Urothelium cell line (cell line): ENCODE measurements at places on chromosomes 1 and 21.

DNA sequence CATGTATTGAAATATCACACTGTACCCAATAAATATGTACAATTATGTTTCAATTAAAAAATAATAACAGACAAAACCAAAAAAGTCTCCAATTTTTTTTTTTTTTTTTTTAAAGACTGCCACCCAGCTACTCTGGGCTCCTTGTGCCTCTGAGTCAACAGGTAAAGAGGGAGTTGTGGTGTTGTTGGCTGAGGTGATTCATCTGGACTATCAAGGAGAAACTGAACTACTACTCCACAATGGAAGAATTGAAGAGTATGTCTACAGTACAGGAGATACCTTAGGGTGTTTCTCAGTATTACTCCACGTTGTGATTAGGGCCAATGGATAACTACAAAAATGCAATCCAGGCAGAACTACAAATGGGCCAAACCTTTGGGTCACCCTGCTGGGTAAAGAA is 67.9 kb downstream of the SCMH1 start:
- peak; percentile 13 for DNase-seq

DNA sequence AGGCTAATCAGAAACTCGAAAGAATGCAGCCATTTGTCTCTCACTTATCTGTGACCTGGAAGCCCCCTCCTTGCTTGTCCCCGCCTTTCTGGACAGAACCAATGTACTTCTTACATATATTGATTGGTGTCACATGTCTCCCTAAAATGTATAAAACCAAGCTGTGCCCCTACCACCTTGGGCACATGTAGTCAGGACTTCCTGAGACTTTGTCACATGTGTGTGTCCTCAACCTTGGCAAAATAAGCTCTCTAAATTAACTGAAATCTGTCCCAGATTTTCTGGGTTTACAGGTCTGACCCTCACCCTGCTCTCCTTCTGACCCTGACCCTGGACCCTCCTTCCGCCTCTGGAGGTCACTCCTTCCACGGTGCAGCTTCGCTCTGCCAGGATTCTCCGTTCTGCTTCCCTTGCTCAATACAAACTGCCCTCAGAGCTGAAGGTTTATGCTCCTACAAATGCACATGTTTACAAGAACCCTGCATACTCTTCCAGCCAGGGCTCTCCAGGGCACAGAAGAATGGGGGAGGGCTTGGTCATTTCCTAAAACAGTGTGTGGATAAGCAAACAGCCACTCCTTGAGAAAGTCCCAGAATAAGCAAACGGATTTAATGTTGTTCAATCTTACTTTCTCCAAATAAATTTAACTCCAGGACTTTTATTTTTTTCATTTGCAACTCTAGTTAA is 160.5 kb downstream of the ACTL8 start:
- DNase-seq, result no peak

- DNase-seq, result no peak
Observed at GRCh38 chr1:219788091-219788490, 140.3 kb downstream of the SLC30A10 start.

- DNase-seq, result no peak
Observed at GRCh38 chr1:28371010-28371377, 1.5 kb downstream of the PHACTR4 start.

- peak; percentile 52 for DNase-seq
Observed at GRCh38 chr1:178037510-178038253, 56.2 kb upstream of the RASAL2 start.

- no peak for DNase-seq
Observed at GRCh38 chr1:190000365-190000872, 477.2 kb downstream of the BRINP3 start.

DNA sequence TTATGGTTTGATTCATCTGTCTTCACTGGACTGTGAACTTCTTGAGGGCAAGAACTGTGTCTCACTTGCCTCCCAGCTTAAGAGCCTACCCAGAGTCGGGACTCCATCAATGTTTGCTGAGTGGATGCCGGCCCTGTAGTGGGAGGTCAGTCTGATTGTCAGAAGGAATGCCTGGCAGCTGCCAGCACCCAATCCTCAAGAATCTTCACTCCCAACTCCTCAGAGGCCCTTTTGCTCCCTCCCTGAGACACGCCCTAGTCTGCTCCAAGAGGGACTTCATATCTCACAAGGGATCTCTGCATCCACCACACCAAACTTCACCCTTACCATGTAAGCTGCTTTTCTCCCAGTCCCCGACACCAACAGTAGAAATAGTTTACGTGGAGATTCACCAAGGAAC is 15.2 kb upstream of the KDM4A start:
- no peak for DNase-seq

DNA sequence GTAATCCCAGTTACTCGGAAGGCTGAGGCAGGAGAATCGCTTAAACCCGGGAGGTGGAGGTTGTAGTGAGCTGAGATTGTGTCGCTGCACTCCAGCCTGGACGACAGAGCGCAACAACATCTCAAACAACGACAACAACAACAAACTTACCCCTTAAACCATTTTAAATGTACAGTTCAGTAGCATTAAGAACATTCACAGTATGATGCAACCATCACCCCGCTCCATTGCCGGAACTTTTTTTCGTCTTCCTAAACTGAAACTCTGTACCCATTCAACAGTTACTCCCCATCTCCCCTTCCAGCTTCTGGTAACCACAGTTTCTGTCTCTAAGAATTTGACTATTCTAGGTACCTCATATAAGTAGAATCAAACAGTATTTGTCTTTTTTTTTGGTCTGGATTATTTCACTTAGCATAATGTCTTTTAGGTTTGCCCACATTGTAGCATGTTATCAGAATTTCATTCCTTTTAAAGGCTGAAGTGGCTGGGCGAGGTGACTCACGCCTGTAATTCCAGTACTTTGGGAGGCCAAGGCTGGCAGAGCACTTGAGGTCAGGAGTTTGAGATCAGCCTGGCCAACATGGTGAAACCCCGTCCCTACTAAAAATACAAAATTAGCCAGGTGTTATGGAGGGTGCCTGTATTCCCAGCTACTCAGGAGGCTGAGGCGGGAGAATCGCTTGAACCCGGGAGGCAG is 19.6 kb downstream of the CA6 start:
- DNase-seq, result no peak

- DNase-seq, result no peak
Observed at GRCh38 chr1:153525088-153525728, 10.6 kb downstream of the S100A6 start.

- no peak for DNase-seq
Observed at GRCh38 chr1:32580348-32581017, 41.3 kb downstream of the ZBTB8A start.

- DNase-seq, result no peak
Observed at GRCh38 chr1:63407002-63407401, 39.6 kb downstream of the ALG6 start.

DNA sequence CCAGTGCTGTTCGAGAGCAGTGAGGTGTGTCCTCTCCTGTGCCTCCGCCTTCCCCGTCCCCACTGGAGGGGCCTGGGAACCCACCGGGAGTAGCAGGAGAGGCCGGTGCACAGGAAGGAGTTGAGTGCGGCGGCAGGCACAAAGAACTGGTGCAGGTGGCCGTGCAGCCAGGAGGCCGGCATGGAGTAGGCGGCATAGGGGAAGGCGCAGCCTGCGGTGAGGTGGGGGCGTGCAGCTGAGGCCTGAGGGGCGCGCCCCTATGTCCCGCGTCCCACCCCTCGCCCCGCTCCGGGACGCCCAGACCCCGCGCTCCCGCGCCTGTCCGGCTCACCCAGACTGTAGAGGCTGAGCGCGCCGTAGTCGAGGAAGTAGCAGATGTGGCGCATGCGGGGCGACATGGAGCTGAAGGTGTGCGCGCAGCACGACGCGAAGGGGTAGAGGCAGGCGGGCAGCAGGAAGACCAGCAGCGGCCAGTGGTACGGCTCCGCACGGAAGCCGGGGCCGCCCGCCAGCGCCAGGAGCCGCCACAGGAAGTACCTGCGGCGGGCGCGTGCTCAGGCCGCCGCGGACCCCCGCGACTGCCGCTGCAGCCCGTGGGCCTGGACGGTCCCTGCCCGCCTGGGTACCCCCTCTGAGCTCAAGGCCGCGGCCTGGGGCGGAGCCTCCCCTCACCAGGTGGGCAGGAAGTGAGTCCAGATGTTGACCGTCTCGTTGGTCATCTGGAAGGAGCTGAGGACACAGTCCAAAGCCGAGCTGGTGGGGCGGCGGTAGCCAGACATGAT is 2.2 kb downstream of the PAQR6 start:
- DNase-seq, result no peak

- DNase-seq, result no peak
Observed at GRCh38 chr1:21308847-21309652, 18.8 kb upstream of the ECE1 start.

- peak; percentile 75 for DNase-seq
Observed at GRCh38 chr1:18668750-18669404, 38.2 kb downstream of the PAX7 start.

- no peak for DNase-seq
Observed at GRCh38 chr1:16491056-16491675, 22.9 kb downstream of the RNU1-1 start.

DNA sequence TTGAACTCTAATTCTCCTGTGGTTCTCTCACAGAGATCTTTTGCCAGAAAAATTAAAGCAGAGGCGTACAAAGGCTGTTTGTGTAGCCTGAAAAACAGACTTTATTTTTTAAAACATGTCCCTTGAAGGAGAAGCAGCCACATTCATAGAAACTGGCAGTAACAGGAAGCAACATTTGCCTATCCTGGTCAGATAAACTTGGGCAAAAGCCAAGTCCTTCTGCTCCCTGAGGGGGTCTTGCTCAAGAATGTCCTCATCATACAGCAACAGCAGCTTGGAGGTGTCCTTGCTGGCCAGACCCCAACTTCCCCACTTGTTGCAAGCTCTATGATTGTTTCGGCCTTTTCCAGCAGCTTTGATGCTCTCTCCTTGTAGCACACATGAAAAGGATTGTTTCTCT is 36.3 kb downstream of the MSTO1 start:
- no peak for DNase-seq

GRCh38 chr1:112063781-112064728 is 74.6 kb upstream of the KCND3 start:
- no peak for DNase-seq

DNA sequence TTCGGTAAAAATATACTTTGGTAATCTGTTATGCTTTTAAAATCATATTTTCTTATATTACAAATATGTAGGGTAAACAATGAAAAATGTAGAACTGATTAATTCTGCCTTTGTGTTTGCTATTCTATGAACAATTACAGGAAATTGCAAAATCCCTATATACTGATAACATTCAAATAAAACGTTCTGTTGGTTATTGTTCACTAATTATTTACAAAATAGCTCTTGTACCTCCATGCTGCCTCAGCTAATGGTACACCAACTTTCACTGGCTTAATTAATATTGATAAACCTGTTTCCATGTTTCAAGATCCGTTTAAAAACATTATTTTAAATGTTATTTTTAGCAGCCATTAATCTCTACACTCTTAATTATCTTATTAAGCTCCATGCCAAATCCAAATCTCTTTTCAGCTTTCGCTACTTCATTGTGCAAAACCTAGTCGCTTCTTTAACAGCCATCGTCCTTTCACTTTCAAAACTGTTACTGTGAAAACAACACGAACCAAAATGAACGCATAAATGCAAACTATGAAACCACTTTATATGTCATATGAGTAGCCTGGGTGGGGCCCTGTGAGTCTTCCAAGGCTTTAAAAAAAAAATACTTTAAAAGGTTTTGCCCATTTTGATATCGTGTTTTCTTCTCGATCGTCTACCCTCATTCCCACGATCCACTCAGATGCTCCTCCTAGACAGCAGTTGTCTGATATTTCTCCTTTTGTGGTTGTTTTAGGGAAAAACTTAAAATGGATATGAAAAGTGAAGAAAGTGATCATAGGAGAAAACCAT is 807.1 kb downstream of the USP25 start:
- no peak for DNase-seq

DNA sequence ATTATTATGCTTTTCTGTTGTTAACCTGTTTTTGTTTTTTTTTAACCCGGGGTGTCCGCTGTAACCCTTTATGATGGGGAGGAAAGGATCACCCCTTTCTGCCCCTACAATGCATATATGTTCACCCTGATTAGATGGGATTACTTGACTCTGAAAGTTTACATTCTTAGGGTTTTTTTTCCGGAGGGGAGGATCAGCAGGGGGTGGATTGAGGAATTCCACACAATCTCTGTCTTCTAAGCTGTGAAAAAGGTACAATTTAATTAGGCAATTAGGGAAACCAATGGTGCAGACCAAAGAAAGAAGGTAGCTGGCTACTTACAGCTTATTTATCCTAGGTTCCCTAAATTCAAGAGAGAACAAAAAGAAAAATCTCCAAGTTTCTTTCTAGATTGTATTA is 58.3 kb downstream of the EDEM3 start:
- no peak for DNase-seq

- DNase-seq, result no peak
Observed at GRCh38 chr21:21508859-21509258, 510.6 kb downstream of the NCAM2 start.

DNA sequence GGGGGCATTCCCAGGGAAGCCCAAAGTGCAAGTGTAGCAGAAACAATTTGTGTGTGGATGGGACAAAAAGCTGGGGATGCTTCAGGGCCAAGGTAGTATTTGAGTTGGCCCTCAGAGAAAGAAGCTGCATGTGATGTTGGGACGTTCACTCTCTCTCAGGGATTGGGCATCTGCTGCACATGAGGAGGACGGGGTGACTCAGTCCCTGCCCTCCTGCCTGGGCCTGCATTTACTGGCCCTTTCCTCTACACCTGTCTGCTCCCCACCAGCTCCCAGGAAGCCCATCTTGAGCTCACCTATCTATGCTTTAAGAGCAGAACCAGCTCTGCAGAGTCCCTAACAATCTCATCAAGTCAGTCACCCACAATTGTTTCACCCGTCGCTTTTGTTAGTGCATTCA is 23.5 kb upstream of the MPZL1 start:
- DNase-seq, result no peak

GRCh38 chr1:71240656-71241055 is 159.8 kb upstream of the ZRANB2 start:
- DNase-seq, result no peak

DNA sequence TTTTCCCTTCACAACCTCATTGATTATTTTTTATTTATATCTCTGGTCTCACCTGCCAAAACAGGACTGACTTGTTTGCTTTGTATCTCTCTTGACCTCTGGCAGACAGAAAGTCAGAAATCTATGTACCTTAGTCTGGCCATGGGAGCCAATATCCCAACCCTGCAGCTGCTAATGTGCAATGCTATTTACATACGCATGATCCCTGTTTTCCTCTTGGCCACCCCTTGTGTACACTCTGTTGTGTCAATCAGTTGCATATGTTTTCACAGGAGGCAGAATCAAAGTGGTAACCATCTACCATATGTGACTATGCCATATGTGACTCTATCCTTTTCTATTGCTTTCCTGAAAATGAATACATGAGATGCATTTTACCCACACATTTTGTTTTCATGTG is 688.8 kb downstream of the PLA2G4A start:
- DNase-seq, result no peak

DNA sequence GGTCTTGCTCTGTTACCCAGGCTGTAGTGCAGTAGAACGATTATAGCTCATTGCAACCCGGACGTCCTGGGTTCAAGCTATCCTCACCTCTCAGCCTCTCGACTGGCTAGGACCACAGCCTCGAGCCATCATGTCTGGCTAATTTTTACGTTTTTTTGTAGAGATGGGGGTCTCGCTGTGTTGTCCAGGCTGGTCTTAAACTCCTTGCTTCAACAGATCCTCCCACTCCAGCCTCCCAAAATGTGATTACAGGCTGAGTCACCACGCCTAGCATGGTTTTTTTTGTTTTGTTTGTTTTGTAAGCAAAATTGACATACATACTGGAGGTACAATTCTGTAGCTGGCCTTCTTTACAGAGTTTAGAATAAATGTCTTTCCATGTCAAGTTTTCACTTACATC is 994 bp upstream of the LAMTOR5 start:
- DNase-seq, result no peak
